ENCODE measurements at places on chromosomes 4 and X.

- no peak for DNase-seq
Measured at GRCh38 chr4:99324979-99325378, 3.8 kb upstream of the ADH1B start.

DNA sequence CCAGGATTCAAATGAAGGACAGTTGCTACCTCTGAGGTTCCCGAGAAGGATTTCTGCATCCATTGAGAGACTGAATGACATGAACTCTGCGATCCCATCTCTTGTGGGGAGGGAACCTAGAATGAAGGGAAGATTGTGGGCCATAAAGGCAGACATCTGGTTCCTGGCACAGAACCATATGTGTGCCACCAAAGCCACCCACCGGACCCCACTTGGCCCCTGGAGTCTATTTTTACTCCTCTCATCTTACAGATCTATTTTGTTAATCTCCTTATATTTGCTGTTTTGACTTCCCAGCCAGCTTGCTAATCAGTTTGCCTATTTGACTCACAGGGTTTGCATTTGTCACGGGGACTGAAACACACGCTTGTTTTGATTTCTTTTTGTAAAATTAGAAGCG lies 7.3 kb downstream of the SOD3 start:
- DNase-seq = no peak

GRCh38 chr4:167222099-167222498 lies 12.2 kb downstream of the SPOCK3 start:
- DNase-seq = no peak

DNA sequence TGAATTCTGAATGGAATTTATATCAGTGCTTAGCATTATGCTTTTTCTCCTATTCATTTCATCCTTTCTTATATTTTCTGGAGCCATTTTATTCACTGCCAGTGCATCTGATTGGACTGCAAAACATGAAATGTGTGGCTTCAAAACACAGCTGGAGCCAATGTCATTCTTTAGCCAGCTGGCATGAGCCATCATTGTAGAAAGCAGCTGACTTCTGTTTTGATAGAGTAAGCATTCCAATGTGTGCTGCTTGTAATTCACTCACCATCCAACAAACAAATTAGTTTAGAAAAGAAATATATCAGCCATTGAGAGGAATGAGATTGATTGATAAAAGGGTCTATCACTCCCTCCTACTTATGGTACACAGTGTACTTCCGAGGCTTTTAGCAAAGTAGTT lies 2616.0 kb downstream of the ARAP2 start:
- DNase-seq = no peak

DNA sequence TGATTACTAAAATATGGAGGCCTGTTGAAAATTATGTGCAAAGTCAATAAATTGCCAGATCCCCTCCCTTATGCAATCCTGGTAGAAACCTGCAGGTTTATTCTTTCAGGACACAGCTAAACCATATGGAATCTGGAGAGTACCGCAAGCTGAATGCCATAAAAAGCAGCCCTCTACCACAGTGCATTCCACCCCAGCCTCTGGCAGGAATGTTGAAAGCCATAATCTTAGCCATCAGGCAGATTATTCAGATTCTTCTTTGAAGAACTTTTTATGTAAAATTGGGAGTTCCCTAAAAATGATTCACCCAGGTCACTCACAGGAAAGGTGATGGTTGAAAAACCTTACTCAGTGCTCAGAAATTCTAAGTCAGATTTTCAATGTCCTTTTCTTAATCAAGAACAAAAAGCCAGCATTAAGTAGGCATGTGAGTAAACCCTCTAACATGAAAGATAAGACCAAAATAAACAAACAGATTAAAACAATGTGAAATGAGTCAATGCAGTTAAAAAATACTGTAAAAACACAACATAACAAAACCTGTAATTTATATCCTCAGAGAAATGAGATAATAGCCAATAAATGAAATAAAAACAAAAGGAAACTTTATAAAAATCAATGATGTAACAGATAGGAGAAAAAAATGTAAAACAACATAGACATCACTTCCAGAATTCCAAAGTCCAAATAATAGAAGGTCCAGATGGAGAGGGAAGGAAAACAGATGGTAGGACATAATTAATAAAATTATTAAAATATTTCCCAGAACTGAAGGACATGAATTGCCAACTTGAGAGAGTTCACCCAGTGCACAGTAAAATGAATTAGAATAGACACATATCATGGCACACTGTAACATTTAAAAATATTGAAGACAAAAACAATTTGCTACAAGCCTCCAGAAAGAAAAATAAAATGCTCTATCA lies 226.9 kb downstream of the FSTL5 start:
- peak; percentile 86 for DNase-seq

DNA sequence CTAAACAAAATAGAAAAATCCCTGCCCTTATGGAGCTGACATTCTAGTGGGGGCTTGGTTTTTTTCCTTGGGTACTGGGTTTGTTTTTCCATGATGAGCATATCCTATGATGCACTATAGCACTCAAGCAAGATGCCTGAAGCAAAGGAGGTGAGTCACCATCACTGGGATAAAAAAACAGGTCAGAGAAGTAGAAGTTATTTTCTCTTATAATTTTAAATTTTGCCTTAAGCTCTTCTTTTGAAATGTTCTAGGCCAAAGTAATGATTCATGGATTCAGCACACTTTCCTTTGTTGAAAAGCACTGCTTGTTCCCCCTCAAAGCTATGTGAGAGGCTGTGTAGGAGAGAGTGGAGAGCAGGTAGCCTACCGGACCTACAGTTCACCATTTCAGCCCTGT lies 15.2 kb upstream of the CXCL2 start:
- DNase-seq = no peak

GRCh38 chr4:81605271-81605670 lies 133.6 kb upstream of the RASGEF1B start:
- no peak for DNase-seq

- DNase-seq = no peak
Measured at GRCh38 chr4:2281575-2282343, 19.9 kb upstream of the MXD4 start.

GRCh38 chr4:150888625-150889024 lies 126.5 kb downstream of the LRBA start:
- DNase-seq = no peak

GRCh38 chrX:54826598-54826997 lies 19.1 kb downstream of the MAGED2 start:
- DNase-seq = no peak

- no peak for DNase-seq
Measured at GRCh38 chrX:38890326-38890725, 89.1 kb downstream of the MID1IP1 start.

DNA sequence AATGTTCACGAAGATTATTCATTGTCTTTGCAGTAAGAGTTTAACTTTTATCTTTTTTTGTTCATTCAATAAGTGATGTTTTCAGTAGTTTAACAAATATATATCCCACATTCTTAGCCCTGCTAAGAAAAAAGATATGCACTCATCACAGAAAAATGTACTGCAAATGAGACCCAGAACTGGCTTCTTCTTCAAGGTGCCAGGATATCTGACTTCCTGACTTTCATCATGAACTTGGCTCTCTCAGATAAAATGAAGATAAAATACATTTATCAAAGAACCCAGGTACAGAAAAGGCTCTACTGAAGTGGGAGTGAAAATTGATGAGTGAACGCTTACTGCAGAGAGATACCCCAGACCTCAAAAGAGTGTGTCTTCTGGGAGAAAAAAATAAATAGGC lies 177.8 kb upstream of the DKK2 start:
- no peak for DNase-seq

GRCh38 chr4:174696657-174697056 lies 132.4 kb downstream of the GLRA3 start:
- DNase-seq = no peak

DNA sequence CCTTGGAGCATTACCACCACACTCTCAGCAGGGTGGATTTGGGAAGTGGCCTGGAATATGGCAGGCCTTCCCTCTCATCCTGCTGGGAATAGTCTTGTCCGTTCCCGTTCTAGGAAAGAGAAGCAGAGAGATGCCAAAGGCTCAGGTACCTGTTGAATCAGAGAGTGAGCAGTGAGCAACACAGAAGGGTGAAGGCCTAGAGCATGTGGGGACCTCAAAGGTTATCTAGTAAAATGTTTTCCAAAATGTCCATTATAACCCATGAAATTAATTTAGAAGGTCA lies 30.8 kb downstream of the SLC16A2 start:
- DNase-seq = no peak

DNA sequence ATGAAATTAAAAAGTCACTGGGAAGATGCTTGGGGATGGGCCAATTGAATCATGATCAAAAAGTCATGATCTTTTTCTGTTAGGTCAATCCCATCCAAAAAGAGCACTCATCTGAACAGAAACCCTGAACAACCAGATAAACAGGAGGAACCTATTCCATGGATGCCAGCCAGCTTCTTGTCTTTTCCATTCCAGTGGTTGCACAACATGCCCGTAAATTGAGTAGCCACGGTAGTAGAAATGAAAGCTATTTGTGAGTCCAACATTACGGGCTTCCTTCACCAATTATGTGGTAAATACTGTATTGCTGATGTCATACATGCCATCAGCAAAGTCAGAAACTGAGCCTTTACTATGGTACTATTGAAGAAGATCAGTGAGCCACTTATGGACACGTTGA lies 982.4 kb upstream of the HS3ST1 start:
- DNase-seq = no peak

GRCh38 chr4:78737035-78737434 lies 39.1 kb upstream of the BMP2K start:
- no peak for DNase-seq

- DNase-seq = no peak
Measured at GRCh38 chr4:128288689-128289106, 1.1 kb upstream of the PGRMC2 start.

GRCh38 chr4:6663596-6664393 lies 23.3 kb downstream of the MRFAP1 start:
- no peak for DNase-seq

DNA sequence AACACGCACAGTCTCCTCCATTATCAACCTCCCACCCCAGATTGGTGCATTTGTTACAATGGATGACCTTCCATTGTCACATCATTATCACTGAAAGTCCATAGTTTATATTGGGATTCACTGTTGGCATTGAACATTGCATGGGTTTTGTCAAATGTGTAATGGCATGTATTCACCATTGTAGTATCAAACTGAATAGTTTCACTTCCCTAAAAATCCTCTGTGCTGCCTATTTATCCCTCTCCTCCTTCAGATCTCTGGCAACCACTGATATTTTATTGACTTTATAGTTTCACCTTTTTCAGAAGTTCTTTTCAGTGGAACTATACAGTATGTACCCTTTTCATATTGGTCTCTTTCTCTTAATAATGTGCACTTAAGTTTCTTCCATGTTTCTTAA lies 1565.4 kb downstream of the PCDH18 start:
- no peak for DNase-seq

- no peak for DNase-seq
Measured at GRCh38 chrX:124421898-124422655, 75.7 kb downstream of the SH2D1A start.

Measured in HCT116 (cell line).